ENCODE measurements at places on chromosomes 13 and 19. TPM values are rescaled to one million over a fixed set of nuclear protein-coding genes. Genes with fewer than 3 reads are reported as not detected.

DNA sequence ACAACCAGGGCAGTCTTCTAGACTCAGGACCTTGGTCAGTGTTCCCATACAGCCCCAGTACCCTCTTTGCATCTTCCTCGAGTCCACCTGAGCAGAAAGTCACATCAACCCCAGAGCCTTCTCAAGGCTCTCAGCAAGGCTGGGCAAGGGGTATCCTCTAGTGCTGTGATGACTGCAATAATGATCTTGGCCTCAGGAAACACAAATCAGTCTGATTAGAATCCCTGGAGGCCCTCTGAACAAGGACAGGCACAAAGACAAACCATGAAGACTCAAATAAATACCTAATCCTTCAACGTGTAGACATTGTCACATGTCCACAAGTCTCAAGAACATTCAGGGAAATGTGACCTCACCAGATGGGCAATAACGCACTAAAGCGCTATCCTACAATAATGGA, 468.2 kb downstream of the TBC1D4 start:
- no peak for DNase-seq

DNA sequence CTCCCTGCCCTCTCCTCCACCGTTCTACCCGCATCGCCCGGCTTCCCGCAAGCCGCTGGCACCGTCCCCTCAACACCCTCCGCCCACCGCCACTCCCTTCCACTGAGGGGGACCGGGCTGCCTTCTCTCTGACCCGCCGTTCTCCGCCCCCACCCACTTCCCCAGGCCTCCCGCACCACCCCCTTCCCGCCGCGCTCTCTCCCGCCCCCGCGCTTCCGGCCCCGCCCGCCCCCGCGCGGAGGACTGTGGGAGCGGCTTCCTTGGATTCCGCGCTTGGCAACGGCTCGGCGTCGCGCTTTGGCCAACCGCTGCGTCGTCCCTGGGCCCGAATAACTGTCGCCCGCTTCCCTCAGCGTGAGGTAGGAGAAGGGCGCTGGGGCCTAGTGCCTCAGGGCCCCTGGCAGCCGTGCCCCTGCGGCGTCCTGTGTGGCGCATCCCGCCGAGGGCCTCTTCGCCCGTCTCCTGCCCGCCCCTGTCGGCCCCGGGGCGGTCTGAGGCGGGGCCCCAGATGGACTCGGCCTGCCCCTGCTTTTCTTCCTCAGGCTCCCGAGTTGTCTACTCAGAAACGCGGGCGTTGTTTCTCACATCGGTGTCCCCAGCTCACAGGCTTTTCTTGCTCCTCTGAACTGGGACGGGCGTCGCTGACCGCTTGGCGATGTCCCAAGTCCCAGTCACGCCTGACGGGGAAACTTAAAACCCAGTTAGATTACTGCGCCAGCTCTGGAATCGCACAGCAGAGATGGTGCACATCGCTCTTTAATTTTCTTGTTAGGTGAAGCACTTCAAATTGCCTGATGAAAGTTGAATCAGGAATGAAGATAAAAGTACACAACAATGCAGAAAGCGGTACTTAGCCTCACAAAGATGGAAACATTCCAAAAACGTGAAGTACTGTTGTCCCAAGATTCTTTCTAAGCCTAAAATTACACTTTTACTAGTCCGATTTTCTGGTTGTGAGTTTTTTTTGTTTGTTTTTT, at the start of gene IFT88:
TSS of gene IFT88 (plus strand) at position 260 of the 977 bp plus-strand sequence. CDS start 7,229 bp downstream, outside the sequence.
- peak; percentile 89 for DNase-seq

DNA sequence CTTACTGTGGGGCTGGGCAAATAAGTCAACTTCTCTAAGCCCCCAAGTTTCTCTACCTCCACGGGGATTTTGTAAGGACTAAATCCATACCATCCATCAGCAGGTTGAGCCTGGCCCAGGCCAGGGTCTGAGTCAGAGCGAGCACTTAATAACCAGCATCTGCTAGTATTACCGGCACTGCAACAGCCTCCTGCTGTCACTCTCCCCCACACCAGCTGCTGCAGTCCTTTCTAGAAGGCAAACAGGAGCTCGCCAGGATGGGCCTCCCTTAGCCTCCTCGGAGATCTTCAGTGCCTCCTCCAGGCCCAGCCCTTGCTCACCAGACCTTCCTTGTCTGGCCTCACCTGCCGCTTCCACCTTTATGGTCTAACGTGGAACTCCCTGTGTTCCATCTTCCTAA, 3.2 kb downstream of the NAPA start:
- DNase-seq = no peak

DNA sequence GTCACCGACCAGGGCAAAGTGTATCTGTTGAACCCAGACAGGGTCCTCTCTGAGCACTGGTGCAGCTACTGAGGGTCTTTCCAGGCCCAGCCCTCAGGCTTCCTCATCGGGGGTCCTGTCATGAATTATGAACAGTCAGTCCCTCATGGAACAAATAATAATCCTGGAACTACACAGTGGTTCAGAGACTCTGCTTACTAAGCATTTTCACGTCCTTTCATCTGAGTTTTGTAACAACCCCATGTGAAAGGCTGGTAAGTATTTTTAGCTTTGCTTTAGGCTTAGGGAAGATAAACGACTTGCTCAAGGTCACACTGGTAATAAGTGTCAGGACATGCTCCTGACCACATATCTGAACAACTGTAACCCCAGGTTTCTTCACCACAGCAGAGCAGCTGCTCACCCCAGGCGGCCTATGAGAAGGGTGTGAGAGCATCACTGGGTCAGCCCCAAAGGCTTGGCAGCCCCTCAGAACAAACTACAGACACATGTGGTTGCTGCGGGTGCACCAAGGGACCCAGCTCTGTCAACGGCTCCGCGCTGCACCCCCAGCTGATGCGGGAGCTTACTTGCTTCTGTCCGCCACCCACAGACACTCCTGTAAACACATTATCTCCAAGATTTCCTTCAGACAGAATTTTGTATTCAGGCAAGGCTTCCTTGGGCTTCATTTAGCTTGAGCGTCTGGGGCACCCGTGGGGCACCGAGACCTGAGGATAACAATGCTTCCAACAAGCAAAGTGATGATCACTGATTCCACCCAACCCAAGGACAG, 19.4 kb upstream of the GSX1 start:
- DNase-seq = no peak

GRCh38 chr13:112968910-112969691, at the start of gene MCF2L:
MCF2L (plus strand) TSS chr13:112969214; CDS start chr13:112969380, 166 bp downstream.
- no peak for DNase-seq

GRCh38 chr19:757811-758668, 7.1 kb downstream of the MISP start:
- DNase-seq = no peak

KIR2DL3 gene
- total RNA-seq = not detected

GRCh38 chr19:9296336-9296735, 13.3 kb downstream of the ZNF699 start:
- DNase-seq = no peak

- no peak for DNase-seq
Observed at GRCh38 chr13:77177646-77178045, 149.2 kb downstream of the MYCBP2 start.

PROZ gene
- not detected for total RNA-seq

DNA sequence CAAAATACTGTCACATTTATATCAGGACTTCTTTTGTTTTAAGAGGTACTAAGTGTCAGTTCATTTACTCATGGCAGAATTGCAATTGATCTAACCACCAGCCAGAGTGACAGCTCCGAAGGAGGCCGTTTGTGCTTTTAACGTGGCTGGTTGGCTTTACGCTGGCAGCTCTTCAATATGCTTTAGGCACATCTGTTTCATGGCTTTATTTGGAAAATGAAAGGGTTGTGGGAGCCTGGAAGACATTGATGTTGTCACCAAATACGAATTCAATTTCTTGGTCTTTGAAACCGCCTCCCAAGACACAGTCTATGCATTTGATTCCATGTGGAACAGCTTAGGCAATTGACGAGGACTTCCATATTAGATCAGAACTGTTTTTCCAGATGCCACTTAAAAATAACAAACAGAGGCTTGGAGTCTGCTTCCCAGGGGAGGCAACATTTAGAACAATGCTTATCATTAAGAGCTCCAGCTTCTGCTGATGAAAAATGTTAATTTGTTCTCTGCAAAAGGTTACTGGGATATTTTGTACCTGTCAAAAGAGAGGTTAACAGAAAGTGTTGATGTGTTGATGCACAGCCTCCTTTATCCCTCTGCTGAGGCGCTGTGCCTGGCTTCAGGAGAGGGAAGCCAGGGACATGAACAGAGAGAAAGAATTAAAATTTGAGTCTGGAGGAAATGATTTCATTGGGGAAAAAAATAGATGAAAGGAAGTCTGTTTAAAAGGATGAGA, 64.0 kb upstream of the TNFRSF19 start:
- DNase-seq = no peak

DNA sequence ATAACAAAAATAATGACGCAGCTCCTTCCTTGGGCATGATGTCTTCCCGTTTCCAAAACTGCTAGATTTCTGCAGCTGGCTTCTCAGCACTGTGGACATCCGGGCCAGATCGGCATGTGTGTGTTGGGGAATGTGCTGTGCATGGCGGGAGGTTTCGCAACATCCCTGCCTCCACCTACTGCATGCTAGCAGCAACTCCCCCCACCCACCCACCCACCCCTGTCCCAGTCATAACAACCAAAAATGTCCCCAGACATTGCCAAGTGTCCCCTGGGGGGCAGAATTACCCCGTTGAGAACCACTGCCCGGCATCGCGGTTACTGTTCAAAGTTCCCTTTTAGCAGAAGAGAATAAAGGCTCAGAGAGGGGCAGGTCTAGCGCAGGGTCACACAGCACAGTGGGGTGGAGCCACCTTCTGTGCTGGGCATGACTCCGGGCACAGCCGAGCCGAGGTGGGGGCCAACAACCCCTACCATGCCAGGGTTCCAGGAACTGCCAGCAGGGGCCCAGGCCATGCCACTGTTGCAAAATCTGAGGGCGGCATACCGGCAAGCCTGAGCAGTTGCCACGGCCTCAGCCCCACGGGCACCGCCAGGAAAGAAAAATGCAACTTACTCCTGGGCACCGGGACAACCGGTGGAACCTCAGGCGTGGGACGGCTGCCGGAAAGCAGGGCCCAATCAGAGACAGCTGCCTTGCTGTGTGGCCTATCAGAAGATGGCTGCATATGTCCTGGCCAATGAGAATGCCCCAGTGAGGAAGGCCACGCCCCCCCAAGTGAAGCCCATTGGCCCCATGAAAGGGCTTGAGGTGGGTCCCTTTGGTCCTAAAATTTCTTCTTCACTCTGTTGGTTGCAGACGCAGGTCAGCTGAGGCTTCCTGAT, 22.5 kb upstream of the NFIC start:
- DNase-seq = peak; percentile 80

- no peak for DNase-seq
Observed at GRCh38 chr19:2055931-2056836, 5.1 kb upstream of the MKNK2 start.

DNA sequence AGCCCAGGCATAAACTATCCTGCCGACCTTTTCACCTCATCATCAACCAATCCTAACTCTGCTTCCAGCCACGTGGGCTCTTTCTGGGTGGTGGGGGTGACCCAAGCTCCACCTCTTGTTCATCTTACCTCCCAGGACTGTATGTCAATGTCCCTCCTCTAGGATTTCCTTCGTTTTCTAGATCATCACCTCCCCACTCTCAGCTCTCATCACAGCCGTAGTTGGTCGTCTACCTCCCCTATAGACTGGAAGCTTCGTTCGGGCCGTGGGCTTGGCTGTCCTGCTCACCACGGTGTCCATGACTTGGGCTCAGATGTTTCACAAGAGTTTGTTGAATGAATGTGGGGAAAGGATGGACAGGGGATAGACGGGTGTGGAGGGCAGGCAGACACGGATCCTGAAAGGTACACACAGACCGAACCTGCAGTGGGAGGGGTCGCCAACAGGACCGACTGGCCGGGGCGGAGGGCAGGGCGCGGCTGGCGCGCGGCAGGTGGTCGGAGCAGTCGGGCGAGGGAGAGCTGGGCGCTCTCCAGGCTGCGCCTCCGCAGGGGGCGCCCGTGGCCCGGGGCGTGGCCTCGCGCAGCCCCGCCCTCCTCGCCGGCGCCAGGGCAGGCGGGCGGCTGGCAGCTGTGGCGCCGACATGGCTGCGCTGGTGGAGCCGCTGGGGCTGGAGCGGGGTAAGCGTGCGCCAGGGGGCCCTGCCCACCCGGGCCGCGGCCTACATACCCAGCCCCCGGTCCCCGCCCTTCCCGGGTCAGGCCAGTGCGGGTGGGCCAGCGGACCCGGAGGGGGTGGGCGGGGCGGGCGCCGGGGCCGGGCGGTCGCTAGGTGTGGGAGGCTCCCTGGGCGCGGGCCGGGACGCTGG, at the start of gene LIN7B:
TSS of gene LIN7B (plus strand) at position 609 of the 868 bp plus-strand sequence. CDS start at position 644, 35 bp downstream.
- peak; percentile 94 for DNase-seq

DNA sequence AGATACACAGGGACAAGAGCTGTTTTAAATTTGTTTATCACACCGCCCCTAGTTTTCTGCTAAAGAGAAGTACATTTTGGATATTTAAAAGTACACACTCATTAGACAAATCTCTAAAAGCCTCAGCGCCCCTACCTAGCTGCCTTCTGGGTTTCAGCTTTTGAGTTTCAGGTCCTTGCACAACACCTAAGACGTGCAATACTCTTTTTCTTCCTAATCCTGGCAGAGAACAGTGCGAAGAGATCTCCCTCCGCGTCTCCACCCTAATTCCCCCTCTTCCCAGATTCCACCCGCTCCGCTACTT, 421 bp upstream of the KLF5 start:
- no peak for DNase-seq

ZNF471 gene
- total RNA-seq = not detected

DNA sequence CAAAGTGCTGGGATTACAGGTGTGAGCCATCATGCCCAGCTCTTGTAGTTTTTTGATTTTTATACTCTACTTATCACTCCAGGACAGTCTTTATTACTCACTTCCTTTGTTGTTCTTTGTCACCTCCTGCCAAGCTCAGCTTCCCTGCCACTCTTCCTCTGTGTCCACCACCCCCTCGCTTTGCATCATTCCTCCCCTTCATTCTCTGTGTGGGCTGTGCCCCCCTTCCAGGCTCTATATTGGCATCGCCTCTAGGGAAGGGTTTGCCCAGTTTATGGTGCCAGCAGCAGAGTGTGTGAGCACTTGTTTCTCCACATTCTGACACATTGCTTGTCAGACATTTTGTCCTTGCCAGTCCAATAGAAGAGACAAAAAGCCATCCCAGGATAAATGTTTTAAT, 15.1 kb downstream of the ZNF302 start:
- DNase-seq = no peak

DNA sequence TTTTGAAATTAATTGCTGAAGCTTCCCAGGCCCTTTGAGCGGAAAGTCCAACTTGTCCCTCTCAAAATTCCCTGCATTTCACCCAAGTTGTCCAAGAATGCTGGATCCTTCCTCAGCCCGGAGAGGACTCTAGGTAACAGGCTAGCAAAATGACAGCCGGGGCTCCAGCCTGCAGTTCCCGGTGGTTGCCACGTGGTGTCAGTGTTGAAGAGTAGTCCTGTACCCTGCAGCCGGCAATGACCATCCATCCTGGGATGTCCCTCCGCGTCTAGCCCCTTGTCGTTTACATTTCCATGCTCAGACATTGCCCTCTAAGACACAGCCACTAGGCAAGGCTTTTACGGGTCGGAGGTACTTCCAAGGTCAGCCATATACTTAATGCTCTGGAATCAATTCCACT, 31.4 kb upstream of the MTIF3 start:
- DNase-seq = peak; percentile 5

DNA sequence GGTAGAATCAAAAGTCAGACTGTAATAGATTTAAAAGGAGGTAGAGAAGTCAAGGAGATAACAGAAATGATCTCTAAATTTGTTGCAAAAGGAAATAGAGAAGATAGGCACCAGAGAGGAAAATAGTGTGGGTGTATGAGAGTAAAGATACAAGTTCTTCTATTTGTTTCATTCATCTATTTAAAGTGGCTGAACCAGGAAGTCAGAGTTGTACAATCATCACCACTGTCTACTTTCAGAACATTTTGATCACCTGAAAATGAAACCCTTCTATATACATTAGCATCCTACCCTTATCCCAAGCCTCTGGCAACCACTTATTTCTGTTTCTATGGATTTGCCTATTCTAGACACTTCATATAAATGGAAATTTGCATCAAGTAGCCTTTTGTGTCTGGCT, 36.7 kb downstream of the INTS6 start:
- DNase-seq = no peak

GRCh38 chr19:1251330-1252220, 3.2 kb downstream of the MIDN start:
- peak; percentile 55 for DNase-seq
